Activated CD4-positive, alpha-beta T cell treated with anti-CD3 and anti-CD28 coated beads, Interleukin-2, amount 10 ng/mL, durations not matched to agents 7 days and 5 days (primary cell): ENCODE measurements at places on chromosomes 4 and X.

DNA sequence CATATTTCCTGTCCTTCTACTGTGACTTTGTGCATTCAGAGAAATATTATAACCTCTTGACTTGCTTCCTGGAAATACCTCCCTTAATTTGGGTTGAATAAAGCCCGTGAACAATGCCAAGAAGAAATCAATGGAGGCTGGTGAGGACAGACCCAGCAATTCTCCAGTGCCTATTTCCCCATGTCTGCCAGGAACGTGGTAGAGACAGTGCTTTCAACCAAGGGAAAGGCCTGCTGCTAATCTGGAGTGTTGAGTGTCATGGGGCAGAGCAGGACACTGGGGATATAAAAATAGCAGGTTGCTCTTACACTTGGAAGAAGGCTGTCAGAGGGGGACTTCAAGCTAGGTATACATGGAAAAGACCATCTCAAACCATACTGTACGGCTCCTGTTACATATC is 19.9 kb downstream of the TSC22D3 start:
- H3K4me3 ChIP-seq: no peak overlapping the region
- H3K27me3 ChIP-seq: no peaks in the 10 kb centered on the region
- H3K36me3 ChIP-seq: no peaks in the 10 kb centered on the region
- peaks cover 8% of the 10 kb centered on the region for H3K4me1 ChIP-seq

DNA sequence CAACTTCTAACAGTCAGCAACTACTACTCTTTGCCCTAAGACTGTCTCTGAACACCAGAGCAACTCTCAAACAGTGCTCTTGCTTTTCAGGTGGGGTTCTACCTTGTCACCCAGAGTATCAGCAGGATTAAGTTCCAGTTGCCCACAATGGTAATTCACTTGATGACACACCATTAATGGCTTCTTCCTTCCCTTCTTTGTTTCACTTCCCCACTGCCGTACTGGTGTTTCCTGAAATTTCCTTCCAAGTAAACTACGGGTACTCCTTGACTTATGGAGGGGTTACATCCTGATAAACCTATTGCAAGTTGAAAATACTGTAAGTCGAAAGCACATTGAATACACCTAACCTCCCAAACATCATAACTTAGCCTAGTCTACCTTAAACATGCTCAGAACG is 36.6 kb upstream of the PDK3 start:
- H3K27me3 ChIP-seq: no peaks in the 10 kb centered on the region
- H3K27ac ChIP-seq: no peak overlapping the region
- peaks cover 5% of the 10 kb centered on the region for H3K4me1 ChIP-seq
- no peaks in the 10 kb centered on the region for H3K36me3 ChIP-seq

- H3K4me3 ChIP-seq: no peak overlapping the region
- no peak overlapping the region for H3K27ac ChIP-seq
- no peaks in the 10 kb centered on the region for H3K4me1 ChIP-seq
- peaks cover 2% of the 10 kb centered on the region for H3K27me3 ChIP-seq
- H3K36me3 ChIP-seq: no peaks in the 10 kb centered on the region
Measured at GRCh38 chrX:13923845-13924244, 105.8 kb downstream of the GEMIN8 start.

DNA sequence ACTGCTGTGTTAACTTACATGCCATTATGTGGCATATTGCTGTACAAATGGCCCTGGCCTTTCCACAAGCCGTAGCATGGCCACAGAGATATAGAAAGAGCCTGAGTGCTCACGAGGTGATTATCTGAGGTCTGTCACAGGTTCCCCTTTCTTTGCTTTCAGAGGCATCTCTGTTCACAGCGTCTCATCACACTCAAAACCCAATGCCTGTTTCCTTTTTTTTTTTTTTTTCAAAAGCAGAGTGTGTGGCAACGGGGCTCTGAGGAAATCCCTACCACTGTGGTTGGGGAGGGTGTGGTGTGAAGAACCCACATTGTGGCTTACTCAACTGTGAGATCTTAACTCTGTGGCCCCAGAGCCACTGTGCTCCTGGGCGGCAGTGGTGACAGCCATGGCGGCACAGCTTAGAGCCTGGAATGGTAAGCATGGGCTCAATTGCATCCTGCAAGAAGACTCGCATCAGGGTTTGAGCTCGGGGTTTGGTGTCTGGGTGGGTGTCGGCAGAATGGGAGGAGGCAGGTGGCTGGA is 30.8 kb downstream of the RTL5 start:
- peak overlapping the region; percentile 61 for H3K4me3 ChIP-seq
- peaks cover 58% of the 10 kb centered on the region for H3K27me3 ChIP-seq
- H3K27ac ChIP-seq: peak overlapping the region; percentile 60
- no peaks in the 10 kb centered on the region for H3K36me3 ChIP-seq

GRCh38 chr4:139552517-139553307 is 3.3 kb downstream of the SETD7 start:
- H3K27me3 ChIP-seq: peaks cover 8% of the 10 kb centered on the region
- no peak overlapping the region for H3K27ac ChIP-seq
- H3K4me1 ChIP-seq: peaks cover 29% of the 10 kb centered on the region
- H3K36me3 ChIP-seq: no peaks in the 10 kb centered on the region
